ENCODE measurements at places on chromosomes 3 and 15. TPM values are rescaled to one million over a fixed set of nuclear protein-coding genes. Genes with fewer than 3 reads are reported as not detected.

The SERPINI2 gene
- total RNA-seq: not detected

The IQCB1 gene
- 49.5 TPM for total RNA-seq

The PROK2 gene
- total RNA-seq: 1.2 TPM

The PEX5L gene
- not detected for total RNA-seq

The FGD5 gene
- not detected for total RNA-seq

The RETNLB gene
- total RNA-seq: not detected

The TLE3 gene
- 90.4 TPM for total RNA-seq

The HYAL2 gene
- 18.1 TPM for total RNA-seq

GRCh38 chr3:123027292-123028232 lies at the start of gene SEMA5B:
SEMA5B (minus strand) TSS chr3:123027763; CDS start chr3:122961263, 66,500 bp downstream.
- DNase-seq: peak; percentile 50

DNA sequence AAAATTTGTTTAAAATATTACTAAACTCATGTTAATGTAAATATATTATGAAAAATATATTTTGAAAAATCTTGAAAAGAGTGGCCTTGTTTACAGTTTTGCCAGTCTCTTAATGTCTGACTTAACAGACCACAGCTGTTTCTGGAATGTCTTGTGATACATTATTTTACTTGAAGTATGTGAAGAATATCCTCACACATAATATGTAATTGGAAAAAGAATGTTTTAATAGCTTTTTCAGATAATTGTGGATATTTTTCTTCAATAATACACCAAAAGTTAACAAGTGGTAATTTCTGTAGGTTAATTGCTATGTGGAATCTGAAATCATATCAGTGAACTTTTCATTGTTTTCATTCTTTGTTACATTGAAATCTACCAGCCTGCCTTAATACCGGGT lies 101.3 kb downstream of the UBE2E2 start:
- no peak for DNase-seq

- DNase-seq: no peak
Observed at GRCh38 chr15:59918994-59919951, 84.8 kb upstream of the FOXB1 start.

DNA sequence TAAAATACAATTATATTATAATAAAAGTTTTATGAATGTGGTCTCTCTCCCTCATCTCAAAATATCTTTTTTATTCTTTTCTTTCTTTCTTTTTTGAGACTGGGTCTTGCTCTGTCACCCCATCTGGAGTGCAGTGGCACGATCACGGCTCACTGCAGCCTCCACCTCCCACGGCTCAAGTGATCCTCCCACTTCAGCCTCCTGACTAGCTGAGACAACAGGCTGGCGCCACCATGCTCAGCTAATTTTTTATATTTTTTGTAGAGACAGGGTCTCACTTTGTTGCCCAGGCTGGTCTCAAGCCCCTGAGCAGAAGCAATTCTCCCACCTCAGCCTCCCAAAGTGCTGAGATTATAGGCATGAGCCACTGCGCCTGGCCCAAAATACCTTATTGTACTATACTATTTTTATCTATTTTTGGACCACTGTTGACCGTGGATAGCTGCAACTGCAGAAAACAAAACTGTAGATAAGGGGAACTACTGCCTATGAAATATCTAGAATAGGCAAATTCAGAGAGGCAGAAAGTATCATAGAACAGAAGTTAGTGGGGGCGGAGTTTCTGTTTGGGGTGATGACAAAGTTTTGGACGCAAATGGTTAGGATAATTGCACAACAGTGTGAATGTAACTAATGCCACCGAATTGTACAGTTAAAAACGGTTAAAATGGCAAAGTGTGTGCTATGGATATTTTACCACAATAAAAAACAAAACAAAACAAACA lies 66.6 kb downstream of the SLC12A8 start:
- no peak for DNase-seq

- no peak for DNase-seq
Observed at GRCh38 chr3:181735911-181736310, 24.2 kb downstream of the SOX2 start.

GRCh38 chr3:13086531-13086981 lies 13.3 kb upstream of the IQSEC1 start:
- DNase-seq: no peak

- no peak for DNase-seq
Observed at GRCh38 chr3:31250116-31250777, 282.5 kb upstream of the STT3B start.

- DNase-seq: no peak
Observed at GRCh38 chr3:134615743-134616142, 35.1 kb downstream of the KY start.

DNA sequence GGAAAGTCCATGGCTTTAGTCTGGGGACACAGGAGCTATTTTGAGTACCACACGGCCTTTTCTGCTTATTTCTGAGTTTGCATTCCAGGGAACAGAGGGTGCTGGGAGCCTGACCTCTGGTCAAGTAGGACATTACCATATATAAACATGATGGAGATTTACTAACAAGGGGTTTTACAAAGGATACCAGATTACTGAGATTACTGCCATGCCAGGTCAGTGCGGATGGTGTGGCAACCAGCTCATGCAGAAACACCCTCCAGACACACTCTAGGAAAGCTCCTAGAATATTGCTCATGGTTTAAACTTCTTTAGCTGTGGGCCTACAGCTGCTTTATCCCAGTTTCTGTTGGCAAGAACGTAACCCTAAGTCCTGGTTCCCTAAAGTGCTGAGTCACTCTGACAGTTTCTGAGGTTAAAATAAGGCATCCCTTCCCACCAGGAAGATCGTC lies 54.3 kb upstream of the AGTR1 start:
- DNase-seq: no peak

GRCh38 chr15:34434627-34435305 lies 2.8 kb downstream of the GOLGA8A start:
- DNase-seq: no peak

- DNase-seq: no peak
Observed at GRCh38 chr3:112384769-112385168, 51.8 kb downstream of the CD200 start.

GRCh38 chr15:76123031-76123430 lies 63.2 kb downstream of the TMEM266 start:
- no peak for DNase-seq

- no peak for DNase-seq
Observed at GRCh38 chr3:151962912-151963311, 89.5 kb downstream of the SUCNR1 start.

DNA sequence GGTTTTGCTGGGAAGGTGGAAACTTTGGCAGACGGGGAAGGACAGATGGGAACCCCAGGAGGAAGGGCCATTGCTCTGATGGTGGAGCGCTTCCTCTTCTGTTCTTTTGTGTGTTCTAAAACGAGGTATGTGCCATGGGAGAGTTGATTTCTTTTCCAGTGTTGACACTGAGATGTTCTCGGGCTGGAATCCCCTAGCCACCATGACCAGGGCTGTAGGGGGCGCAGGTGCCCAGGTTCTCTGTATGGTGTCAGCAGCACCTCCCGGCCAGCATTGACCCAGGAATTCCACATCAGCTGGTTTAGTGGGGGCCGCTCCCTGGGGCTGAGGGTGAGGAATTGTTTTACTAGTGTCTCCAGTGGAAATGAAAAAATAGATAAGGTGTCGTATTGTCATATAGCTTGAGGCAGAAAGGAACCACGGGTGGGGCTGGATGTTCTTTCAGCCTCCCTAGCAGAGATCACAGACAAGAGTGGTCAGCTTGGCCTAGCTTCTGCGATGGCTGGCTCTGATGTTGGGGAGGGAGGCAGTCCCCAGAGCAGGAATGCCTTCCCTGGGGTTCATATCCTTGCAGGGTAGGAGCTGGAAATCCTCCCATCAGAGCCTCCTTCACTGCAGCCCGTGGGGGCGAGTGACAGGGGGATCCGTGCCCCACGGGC lies 34.2 kb upstream of the ACAD9 start:
- DNase-seq: no peak

GRCh38 chr3:40068636-40069035 lies 240.9 kb upstream of the EIF1B start:
- no peak for DNase-seq

Data from A673 (cell line).